Activated T-helper 1 cell treated with anti-CD3 and anti-CD28 coated beads, Interleukin-2, amount 50 U/mL, for 16 hours (primary cell): ENCODE measurements at places on chromosomes 3 and 15.
A peak's percentile ranks its signal among the peaks of the same experiment; 100 is the strongest.

DNA sequence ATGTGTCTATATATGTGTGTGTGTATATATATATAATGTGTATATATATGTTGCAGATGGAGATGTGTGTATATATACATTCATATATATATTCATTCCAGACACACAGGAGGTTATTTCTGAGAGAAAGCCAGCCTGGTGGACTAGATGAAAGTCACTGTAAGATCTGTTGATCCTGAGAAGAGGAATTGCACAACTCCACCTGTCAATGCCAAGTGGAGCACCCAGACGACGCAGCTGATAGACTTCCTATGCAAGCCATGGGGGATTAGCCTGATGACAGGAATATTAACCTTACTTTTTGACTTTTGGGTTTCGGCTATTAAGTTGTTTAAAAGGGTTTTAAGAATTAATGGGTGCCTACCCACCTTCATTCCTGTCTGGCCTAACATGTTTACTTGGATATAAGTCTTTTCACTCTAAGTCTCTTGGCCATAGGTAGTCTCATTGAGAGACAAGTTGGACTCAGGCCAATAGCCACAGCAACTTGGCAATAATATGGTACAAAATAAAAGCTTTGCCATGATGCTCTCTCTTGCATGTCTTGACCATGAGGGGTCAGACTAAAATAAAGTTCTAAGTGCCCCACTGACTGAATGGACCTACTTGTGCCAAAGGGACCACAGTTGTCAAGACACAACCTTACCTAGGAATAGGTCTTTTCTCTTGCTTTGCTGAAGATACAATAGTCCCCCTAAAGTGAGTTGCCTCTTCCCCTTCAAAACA lies 35.9 kb upstream of the GOLGA6L2 start:
- DNase-seq = no peak

GRCh38 chr3:165440380-165440779 lies 244.2 kb upstream of the SLITRK3 start:
- no peak for DNase-seq

DNA sequence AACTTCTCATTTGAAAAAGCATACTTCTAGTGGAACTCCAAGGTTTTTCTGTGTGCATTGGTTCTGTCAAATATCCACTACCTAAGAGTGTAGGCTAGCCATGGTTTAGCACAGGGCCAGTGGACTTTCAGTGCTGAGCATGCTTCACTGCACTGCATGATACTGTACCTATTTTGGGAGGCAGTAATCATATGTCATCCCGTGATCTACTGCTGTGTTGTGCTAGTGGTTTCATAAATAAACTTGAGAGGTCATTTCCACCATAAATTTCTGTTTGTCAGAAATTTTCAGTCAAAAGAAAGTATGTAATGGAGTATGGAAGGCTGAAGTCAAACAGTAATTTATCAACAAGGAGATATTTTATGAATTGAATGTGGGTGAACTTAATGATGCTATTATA lies 203.6 kb downstream of the ROBO1 start:
- DNase-seq = no peak

GRCh38 chr15:37595426-37595970 lies 338.9 kb upstream of the TMCO5A start:
- DNase-seq = no peak

DNA sequence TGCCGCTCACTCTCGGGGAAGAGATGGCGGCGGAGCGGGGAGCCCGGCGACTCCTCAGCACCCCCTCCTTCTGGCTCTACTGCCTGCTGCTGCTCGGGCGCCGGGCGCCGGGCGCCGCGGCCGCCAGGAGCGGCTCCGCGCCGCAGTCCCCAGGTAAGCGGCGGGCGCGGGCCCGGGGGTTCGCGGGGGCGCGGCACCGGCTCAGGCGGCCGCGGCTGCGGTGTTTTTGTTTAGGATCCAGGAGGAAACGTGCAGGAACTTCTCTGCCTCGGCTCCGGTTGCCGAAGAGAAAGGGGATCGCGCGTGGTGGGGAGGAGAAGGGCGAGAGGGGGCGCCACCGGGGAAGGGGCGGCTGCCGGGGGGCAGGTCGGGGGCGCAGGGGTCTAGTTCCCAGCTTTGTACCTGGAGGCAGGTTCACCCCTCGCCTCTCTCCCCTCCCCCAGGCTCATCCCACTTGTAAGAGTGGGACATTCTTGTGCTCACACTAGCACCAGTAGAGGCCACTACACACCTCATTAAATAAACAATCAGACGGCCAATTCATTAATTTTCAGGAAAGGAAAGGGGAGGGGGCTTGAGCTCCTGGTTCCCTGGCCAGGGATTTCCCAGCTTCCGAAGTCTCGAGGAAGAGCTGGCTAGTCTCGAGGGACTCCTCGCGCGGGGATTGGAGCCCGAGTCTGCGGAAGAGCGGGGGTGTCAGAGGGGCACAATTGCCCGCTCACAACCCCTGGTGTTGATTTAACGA lies 562 bp downstream of the NEO1 start:
- peak; percentile 11 for DNase-seq

DNA sequence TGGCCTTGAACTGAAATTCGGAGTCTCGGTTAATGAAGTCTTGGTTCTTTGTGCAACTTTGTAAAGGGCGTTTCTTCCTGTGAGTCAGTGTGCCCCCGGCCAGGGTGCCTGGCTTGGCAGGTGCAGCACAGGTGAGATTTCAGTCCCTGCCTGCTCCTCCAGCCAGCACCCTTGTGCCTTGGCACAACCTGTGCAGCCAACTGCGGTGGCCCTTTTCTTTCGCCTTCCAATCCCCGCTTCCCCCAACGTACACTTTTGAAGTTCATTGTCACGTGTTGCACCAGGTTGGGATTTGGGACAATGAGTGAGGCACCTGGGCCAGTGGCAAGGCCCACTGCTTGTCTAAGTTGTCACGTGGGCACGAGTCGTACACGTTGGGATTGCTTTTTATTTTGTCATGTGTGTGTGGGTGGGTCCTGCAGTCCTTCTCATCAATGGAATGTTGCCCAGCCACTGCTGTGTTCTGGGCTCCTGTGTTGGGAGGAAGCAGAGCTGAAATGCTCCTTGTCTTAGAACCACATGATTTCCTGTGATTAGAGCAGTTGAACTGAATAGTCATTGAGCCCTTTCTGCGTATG lies 242.9 kb upstream of the BHLHE40 start:
- DNase-seq = no peak

DNA sequence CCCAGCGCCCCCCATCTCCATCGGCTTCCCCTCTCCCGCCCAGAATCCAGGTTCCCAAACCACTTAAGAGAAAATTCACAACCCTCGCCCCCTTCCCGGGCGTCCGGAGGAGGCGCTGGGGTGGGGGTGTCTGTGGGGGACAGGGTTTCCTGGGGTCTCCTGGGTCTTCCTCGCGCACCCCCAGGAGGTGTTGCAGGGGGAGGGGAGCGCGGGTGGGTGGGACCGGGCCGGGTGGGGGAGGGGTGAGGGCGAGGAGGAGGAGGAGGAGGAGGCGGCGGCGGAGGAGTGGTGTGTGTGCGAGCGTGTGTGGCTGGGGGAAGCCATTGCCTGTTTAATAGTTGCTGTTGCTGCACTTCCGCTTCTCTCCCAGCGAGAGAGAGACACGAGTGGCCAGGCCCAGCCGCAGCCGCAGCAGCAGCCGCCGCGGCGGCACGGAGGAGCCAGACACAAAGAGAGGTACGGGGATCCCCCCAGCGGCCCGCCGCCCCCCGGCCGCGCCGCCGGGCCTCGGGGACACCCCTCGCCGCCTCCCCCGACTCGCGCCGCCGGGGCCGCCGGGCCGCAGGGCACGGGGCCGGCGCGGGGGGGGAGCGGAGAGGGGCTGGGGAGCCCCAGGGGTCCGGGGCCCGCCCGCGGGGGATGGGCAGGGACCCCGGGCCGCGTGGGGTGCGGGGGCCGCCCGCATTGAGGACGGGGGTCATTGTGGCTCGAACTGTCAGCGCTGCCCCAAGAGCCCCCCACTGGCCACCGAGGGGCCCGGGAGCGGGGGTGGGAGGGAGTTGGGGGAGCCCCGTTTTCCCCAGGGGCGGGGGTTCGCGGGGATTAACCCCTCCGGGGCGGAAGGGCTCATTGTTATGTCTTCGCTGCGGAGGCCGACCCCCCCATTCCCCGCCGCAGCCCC lies at the start of gene UBE2E1:
UBE2E1 (plus strand) TSS at position 323 of the 901 bp plus-strand sequence. CDS start 1,315 bp downstream, outside the sequence.
- DNase-seq = peak; percentile 51

GRCh38 chr15:88695101-88695500 lies 56.3 kb downstream of the ISG20 start:
- no peak for DNase-seq

DNA sequence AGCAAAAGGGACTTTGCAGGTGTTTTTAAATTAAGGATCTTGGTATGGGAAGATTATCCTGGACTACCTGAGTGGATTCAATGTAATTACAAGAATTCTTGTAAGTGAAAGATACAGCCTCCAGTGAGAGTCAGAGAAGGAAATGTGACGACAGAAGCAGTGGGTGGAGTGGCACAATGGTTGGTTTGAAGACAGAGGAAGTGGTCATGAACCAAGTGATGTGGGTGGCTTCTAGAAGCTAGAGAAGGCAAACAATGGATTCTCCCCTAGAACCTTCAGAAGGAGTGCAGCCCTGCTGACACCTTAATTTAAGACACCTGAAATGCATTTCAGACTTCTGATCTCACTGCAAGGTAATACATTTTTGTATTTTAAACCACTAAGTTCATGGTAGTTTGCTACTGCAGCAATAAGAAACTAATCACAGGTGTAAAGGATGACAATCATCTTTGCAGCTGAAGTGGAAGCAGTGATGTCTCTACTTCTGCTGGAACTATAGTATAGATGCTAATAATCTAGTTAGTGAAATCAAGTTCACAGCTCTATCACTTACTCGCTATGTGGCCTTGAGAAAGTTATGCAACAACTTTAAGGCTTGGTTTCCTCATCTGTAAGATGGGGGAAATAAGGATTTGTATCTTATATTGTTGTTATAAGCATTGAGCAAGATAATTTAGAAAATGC lies 403.4 kb upstream of the SUCLG2 start:
- peak; percentile 45 for DNase-seq

DNA sequence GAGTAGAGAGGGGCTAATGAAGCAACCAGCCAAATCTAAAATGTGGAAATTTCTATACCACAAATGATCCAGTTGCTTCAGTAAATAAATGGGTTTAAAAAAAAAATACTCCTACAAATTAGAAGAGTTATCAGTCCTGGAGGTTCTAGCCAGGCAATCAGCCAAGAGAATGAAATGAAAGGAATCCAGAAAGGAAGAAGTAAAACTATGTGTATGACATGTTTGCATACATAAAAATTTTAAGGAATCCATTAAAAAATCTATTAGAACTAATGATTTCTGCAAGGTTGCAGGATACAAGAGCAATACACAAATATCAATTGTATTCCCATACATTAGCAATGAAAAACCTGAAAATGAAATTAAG lies 9.6 kb downstream of the MESP2 start:
- DNase-seq = no peak

DNA sequence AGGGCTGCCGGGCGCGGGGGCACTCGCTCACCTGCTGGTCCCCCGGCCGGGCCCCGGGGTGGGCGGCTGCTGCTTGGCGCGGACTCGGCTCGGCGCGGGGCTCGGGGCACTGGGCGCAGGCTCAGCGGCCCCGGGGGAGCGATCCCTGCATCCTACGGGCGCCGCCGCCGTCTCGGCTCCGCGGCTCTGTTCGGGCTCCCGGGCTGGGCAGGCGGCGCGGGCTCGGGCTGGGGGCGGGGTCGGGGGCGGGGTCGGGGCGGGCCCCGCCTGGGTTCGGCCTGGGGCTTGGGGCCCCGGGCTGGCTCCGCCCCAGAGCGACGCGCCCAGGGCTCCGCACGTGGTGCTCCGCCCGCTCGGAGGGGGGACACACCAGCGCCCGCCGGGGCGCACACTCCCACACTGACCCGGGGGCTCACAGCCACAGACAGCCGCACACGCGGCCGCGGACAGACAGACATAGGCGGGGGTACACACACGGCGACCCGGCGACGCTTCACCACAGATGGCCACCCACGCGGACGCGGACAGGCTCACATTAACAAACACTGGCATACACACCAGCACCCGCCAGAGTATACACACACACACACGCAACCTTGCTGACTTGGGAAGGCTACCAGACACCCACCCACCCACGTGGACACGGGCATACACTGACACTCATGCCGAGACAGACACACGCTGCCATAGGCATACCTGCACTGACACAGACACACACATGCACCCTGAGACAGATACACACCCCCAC lies at the start of gene SCN5A:
SCN5A (minus strand) TSS at position 188 of the 748 bp plus-strand sequence. CDS start 16,380 bp downstream, outside the sequence.
- no peak for DNase-seq

- no peak for DNase-seq
These were observed 353.4 kb upstream of the MANF start for GRCh38 chr3:51031666-51032065.

DNA sequence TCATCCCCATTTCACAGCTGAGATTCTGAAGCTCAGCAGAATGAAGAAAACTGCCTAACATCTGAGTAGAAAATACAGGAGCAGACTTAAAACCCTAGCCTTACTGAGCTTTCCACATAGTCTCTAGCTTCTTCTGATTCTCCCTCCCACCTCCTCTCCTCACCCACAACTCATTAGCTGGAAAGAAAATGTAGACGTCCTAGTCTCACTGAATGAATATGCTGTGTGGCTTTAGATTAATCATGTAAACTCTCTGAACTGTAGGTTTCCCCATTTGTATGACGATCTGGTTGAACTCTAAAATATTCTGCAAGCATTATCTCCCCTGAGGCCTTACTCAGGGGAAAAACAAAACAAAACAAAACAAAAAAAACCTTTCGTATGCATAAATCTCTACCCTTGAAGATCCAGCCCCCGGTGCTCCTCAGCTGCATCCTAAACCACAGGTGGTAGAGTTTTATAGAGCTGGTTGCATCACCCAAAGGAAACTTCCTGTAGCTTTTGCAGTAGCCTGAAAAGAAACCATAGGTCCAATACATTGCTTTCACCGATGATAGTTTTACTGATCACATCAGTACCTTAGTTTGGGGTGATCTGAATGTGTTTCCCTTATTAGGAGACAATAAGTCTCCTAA lies 40.6 kb downstream of the FOXB1 start:
- no peak for DNase-seq
